ENCODE measurements at places on chromosomes 2 and 18. TPM values are rescaled to one million over a fixed set of nuclear protein-coding genes. Genes with fewer than 3 reads are reported as not detected.

The MEIS1 gene
- 39.5 TPM for total RNA-seq

The CIAO1 gene
- total RNA-seq = 74.6 TPM

The KCNG2 gene
- under 0.01 TPM for total RNA-seq

The PLA2R1 gene
- total RNA-seq = 1.6 TPM

The ARHGAP15 gene
- total RNA-seq = 19.2 TPM

The ANKRD62 gene
- total RNA-seq = not detected

The HJURP gene
- 2.0 TPM for total RNA-seq

DNA sequence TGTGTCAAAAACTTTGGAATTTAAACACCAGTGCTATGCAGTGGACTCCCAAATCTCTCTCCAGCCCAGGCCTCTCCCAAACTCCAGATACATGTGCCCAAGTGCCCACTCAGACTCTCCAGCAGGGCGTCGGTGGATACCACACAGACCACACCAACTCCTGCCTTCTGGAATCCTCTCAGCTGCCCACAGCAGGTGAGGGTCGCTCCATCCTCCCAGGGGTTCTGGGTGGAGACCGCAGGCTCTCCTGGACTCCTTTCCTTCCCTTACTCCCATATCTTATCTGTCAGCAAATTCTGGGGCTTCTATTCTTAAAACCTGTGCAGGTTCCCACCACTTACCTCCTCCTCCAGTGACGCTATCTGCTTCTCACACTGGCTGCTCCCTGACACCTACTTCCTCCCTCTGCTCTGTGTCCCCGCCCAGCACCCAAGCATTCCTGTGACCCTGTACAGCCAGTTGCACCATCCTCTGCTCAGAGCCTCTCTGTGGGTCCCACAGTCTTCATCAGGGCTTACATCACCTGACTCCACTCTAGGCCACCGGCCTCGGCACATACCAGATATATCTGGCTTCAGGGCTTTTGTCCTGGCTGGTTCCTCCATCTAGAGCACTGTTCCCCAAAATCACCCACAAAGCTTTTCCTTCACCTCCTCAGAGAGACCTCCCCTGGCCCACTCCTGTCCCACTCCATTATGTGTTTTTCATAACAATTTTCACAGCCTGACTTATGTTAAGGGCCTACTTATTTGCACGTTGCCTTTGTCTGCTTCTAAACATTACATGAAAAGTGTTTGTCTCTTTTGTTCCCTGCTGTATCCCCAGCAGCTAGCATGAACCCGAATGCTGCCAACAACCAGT is 2.6 kb upstream of the IMP4 start:
- DNase-seq = no peak

GRCh38 chr18:68436485-68436884 is 278.4 kb downstream of the TMX3 start:
- DNase-seq = no peak

GRCh38 chr2:37720533-37721200 is 49.2 kb upstream of the CDC42EP3 start:
- DNase-seq = no peak

GRCh38 chr18:6624271-6624660 is 105.2 kb upstream of the ARHGAP28 start:
- no peak for DNase-seq

DNA sequence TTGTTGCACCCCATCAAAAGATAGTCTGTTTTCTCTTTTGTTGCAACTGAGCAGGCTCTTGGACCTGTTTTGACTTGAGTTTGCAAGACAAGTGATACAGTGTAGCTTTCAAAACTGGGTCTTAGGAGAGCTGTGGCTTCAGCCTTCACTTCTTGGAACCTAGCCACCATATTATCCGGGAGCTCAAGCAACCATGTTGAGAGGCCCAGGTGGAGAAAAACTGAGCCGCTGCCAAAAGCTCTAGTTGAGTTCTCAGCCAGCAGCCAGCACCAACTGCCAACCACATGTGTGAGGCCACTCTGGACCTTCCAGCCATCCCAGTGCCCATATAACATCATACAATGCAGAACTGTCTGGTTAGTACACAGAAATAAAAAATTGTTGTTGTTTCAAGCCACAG is 5.4 kb downstream of the CACNB4 start:
- DNase-seq = no peak

DNA sequence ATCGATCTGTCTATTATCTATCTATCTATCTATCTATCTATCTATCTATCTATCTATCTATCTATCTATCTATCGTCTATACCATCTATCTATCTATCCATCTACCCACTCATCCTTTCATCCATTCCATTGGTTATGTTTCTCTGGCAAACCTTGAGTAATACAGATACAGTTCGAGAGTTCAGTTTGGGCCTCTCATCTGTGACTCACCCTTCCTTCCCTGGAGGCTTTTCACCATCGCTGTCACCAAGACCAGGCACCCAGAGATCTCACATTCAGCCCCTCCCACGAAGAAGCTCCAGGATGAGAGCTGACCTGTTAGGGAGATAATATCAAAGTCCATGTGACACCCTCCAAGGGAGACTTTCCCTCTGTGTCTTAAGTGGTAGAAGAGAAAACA is 164.1 kb upstream of the CELF4 start:
- no peak for DNase-seq

DNA sequence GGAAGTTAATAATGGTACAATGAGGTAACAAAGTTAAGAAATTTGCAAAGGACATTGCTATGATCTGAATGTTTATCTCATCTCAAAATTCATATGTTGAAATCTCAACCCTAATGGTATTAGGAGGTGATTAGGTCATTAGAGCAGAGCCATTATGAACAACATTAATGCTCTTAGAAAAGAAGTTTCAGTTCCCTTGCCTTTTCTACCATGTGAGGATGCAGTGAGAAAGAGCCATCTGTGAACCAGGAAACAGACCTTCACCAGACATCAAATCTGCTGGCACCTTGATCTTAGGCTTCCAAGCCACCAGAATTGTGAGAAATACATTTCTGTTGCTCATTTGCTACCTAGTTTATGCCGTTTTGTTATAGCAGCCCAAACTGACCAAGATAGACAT is 757.6 kb downstream of the NR4A2 start:
- no peak for DNase-seq

DNA sequence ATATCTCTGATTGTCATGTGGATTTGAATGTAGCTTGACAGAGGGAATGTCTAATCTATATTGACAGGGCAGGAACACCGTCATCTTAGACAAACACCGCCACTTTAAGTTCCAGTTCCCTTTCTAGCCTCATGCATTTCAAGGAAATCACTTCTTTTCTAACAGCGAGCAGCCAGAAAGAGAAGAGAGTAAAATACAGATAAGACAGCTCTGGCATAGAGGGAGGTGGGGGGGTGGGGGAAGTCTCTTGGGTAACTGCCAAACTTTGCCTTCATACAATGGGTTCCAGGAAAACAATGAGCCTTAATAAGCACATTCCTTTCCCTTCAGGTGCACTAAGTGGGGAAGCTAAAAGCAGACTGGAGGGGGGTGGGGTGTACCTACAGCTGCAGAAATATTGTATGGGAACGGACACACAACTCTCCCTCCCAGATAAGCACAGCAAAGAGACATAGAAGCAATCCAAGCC is 37.2 kb downstream of the CASP10 start:
- no peak for DNase-seq

GRCh38 chr2:145408980-145409379 is 889.1 kb upstream of the ZEB2 start:
- no peak for DNase-seq

DNA sequence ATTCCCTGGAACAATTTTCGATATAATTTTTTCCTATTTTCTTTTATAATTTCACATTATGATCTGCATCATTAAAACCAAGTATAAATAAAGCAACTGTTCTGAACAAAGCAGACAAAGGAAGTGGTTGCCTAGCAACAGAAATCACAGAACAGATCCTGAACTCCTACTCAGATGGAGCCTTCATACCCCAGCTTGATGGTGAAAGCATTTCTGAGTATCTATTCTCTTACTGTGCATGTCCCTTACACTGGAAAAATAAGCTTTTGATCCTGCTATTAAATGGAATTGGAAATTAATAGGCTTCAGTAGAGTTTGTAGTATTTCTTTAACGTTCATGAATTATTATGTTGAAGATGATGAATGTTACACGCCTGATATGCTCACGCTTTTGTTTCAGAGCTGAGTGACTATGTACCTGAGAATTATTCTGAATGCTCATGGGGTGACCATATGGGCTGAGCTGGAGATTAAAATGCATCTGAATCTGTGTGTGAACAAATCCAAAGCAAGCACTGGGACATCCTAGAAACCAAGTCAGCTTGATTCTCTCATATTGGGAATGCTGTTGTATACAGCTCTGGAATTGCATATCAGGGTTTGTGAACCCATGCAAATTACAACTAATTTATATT is 254.0 kb downstream of the KCNJ3 start:
- DNase-seq = peak; percentile 6

- DNase-seq = no peak
Observed at GRCh38 chr2:59630789-59631188, 922.7 kb downstream of the BCL11A start.

- DNase-seq = no peak
Observed at GRCh38 chr2:190149200-190149599, 86.7 kb upstream of the MSTN start.

GRCh38 chr2:209523867-209524266 is 100.0 kb downstream of the MAP2 start:
- DNase-seq = no peak

GRCh38 chr18:60549338-60549960 is 176.9 kb upstream of the MC4R start:
- DNase-seq = peak; percentile 21

DNA sequence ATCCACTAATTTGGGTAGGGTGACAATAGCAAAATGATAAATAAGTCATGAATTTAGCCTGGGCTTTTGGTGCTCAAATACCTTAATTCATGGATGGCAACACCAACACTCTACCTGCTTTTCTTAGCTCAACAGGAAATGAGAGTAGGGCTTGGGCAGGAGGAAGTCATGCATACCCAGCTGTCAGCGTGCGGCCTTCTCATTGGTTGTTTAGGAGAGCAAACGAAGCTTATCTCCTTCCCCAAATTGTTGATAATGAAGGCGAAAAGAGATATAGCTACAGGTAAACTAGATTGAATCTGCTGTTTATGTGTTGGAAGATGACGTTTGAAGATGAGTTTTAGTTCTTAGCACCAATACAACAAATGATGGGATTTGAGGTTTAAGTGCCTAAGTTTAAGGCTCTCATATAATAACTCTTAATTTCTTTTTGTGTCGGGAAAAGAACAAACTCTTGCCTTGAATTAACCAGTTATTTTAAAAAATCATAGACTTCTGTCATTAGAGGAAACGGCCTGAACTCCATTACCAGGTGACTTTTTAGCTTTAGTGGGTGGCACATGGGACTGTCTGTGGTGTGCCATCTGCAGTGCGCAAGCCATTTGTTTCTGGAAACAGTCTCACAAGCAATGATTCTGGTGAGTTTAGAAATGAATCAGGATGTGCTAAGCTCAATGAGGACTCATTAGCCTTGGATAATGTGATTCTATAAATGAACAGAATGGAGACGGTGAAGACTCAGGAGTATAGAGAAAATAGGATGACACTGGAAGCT is 19.8 kb downstream of the MAP4K4 start:
- DNase-seq = no peak

DNA sequence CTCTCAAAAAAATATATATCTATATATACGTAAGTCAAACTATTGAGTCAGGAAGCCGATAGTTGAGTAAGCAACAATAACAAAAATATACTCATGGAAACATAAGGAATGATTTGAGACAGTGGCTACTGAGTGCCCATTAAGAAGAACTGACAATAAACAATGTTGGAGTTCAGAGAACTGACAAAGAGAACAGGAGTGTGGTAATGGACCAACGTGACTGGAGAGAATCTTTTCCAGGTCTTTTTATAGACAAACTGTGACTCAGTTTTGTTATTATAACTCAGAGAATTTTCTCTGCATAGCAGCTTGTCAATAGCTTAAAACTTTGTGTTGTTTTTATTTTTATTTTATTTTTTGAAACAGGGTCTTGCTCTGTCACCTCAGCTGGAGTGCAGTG is 4.6 kb upstream of the GALM start:
- no peak for DNase-seq

GRCh38 chr18:11470941-11471340 is 138.5 kb upstream of the SLC35G4 start:
- no peak for DNase-seq

DNA sequence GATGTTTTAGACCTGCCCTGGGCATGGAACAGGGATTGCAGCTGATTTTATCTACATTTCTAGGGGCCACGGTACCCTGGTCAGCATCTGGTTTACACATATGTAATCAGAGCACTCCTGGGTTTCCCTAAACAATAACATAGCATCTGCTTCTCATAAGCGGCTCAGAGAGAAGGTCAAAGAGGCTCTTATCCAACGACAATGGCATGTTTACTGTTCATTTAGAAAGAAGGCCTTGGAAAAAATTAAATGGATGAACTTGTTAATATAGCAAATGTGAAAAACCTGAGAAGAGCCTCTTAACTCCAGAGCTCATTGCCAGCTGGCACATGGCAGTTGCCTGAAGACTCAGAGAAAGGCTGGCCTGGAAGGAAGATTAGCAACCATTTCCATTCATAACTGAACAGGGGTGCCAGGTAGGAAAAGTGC is 202.8 kb upstream of the THUMPD2 start:
- DNase-seq = no peak

DNA sequence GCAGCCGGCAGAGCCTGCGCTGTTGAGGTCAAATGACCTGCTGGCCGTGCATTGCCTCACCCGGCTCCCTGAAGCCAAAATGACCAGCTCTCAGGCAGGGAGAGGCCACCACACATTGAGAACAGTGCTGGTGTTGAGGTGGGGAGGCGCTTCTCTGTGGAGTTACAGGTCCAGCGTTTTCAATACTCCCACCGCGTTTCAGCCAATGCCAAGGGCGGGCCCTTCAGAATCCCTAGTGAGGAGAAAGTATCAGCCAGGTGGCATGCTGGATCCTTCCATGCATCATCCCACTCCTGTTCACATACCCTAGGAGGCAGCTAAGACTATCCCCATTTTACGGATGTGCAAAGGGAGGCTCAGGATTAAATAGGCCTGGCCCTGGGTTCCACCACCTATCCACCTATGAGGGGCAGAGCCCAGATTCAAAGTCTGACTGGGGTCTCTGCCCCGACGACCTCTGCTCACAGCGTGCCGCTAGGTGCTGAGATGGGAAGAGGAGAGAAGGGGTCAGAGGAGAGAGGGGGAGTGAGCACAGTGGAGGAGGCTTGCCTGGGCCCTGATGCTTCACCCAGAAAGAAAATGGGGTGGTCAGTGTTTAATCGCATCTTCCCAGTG is 137.6 kb upstream of the ID2 start:
- DNase-seq = no peak

GRCh38 chr2:162390801-162391200 is 46.9 kb downstream of the GCA start:
- no peak for DNase-seq

- no peak for DNase-seq
Observed at GRCh38 chr2:54529935-54530334, 73.8 kb downstream of the SPTBN1 start.

All from frontal cortex (tissue), 4 donors.